ENCODE measurements at places on chromosomes 2 and 18.

- DNase-seq, result no peak
These were observed 134.0 kb downstream of the FTCDNL1 start for GRCh38 chr2:199716807-199717586.

GRCh38 chr2:235170016-235170415 lies 218.2 kb downstream of the SH3BP4 start:
- DNase-seq, result no peak

DNA sequence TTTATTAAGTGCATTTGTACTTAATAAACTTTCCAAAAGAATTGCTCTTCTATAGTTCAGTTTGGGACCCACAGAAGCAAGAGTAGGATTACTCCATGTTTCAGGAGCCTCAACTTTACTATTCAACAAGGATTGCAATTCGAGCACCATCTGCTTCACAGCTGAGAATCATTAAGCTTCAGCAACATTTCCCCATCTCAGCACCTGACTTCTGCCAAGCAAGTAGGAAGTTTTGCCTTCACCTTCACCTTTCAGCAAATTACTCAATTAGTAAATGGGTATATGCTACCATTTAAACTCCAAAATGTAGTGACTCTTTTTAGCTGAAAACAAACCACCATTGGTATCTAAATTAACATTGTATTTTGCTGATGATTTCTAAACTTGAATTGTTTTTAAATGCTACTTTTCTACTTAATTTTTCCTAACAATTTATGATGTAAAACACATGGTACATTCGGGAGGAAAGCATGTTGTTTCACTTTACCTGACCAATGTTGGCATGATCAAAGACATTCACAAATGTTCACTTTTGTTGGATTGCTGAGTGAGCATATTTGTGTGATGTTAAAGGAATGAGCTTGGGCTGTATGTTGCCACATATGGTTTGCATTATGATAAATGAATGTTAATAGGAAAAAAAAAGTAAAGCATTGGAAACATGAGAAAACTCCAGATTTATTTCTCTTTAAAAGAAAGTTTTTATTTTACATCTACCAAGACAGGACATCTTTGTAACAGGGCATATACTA lies 159.2 kb downstream of the GULP1 start:
- no peak for DNase-seq

DNA sequence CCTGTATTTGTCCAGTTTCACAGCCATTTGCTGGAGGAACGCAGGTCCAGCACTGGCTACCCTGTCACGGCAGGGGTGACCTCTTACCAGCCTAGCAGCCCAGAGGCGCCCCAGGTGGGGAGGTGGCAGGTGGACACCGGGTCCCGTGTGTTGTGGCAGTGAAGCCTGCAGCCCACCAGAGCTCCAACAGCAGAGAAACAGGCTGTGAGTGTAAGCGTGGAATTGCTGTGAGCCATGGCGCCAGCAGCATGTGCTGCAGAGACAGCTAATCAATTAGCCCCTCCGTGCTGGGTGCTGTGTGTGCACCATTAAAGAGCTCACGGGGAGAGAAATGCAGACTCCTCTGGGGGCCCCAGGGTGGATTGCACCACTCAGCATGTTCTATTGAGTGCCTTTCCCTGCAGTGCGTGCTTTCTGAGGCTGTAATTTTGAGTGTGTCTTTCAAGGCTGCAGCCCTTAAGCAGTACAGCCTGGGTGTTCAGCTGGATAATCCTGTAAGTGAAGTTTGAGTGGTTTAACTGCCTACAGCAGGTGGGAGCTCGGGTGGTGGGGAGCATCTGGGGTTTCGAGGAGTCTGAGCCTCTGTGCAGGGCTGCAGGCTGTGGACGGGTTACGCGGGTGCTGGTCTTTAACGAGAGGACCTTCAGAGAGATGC lies 15.9 kb downstream of the RTP5 start:
- no peak for DNase-seq

DNA sequence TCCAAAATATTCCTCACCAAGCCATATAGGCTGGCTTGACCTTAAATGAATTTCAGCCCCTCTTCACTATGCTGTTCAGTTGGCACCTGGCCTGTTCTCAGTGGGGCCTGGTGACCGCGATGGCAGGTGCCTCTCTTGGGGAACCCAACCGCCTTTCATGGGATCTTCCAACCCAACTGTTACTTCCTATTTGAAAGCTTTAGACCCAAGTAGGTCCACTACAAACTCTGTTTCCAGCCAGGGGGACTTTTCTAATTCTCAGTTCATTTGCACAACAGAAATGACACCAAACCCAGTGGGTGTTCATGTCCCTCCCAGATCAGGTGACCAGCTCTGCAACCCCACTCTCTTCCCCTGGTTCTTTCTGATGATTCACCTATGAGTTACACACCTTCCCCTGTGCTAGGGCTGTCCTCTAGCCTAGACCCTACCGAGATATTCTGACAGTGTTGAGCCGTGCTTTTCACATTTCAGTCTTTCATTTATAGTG lies 35.6 kb upstream of the NDUFV2 start:
- DNase-seq, result peak; percentile 73

GRCh38 chr2:96962567-96963203 lies 23.7 kb downstream of the FAM178B start:
- DNase-seq, result no peak

GRCh38 chr18:34540897-34541296 lies 169.2 kb upstream of the DTNA start:
- DNase-seq, result no peak

DNA sequence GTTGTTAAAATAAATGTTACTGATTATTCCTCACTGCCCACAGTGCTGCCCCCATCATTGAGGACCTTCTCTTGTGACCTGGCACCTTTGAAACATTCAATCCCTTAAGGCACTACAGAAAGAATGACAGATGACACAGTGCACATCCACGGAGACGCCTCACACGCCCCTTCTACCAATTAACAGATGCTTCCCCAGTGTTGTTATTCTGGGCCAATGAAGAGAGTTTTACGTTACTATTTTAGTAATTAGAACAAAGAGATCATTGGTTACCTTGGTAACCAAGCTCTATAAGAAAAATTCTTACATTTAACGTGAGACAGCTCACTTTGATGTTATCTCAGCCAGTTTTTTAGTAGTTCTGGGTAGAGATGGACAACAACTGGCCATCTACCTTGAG lies 152.0 kb downstream of the ZNF236 start:
- DNase-seq, result no peak

DNA sequence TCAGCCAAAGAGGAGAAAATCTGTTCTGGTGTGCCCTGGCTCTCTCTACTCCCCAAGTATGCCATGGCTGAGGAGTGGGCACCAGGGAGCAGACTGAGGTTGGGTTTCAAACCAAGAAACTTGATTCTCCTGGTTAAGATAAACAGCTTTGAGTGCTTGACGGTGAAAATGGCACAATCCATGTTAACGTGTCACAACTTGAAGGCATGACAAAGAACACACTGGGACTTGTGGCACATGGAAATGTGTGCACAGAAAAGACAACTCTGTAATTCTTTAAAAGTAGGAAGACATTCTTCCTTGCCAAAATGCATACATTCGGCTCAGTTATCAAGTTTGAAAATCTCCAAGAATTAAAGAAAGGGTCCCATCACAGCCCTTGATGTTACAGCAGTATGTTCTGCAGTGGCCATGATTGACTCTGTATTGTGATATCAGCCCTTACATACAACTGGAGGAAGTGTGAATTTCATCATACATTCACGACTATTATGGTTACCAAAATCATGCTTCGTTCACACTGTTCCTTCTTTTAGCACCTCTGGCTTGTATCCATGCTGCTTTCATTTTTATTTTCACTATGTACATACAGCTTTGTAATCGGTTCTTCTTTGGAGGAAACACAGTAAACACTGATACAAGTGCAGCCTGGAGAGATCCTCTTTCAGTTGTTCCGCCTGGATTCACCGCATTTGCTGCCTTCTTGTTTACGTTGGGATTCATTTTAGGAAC lies 15.6 kb upstream of the ACTG2 start:
- DNase-seq, result no peak
